ENCODE measurements at places on chromosomes 6 and 20. TPM values are rescaled to one million over a fixed set of nuclear protein-coding genes. Genes with fewer than 3 reads are reported as not detected.

DNA sequence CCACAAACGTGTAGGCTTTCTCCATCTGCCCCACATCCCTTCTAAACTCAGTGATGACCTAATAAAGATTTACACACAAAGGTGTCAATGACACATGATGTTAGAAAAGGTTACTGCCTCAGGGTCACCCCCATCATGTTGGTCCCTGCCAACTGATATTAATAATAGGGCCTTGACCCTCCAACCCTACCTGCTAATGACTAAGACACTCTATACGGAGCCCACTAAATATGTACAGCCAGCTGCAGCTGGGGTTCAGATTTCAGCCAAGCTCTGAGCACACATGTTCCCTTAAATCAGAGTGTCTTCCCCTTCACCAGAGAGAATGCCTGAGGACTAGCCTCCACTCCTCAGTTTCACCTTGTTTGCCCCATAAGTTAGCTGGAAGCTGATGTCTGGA, 67.4 kb upstream of the SNRPB2 start:
- no peak for DNase-seq

GRCh38 chr6:52527436-52527835, 49.4 kb downstream of the TRAM2 start:
- no peak for DNase-seq

DNA sequence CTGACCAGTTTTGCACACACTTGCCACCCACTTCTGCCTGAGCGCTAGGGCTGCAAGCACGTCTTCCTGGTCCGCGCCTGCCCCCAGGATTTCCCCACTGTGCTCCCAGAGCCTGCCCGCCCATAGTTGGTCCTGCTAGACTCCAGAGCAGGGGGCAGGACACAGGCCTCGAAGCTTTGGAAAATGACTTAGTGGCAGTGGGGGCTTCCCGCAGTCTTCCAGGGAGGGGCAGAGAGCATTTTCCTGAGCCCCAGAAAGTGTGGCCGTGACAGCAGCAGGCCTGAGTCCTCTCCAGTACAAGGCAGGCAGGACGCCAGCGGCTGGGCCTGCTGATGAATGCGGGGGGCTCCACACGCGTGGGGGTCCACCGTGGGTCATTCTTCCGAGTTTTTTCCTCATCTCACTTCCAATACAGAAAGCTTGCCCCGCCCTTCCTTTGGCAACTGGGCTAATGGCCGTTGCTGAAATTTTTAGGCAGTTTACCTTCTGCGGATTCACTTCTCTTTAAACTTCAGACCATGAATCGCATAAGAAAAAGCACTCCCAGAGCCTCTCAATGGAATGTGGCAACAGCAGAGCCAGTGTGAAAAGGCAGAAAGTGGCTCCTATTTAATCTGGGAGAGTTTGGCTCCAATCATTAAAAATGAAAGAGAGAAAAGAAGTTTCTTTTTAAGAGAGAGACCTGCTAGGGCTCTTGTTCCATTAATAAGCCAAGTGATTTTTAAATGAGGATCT, 383.8 kb downstream of the CDH4 start:
- no peak for DNase-seq

DNA sequence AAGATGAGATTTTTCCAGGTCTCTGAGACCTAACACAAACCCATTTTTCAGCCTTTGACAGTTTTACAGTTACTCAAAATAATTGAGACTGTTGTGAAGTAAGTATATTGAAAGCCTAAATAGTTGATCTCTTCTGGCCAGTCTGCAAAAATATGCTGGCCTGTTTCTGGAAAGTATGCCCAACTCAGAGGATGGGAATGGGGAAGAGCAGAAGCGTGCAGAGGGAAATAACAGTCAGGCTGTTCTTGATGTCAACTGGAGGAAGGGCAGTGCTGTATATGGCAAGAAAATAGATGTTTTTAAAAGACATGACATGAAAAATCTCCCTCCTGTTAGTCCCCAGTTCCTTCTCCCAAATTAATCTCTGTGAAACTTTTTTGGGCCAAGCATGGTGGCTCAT, 3.8 kb downstream of the GID8 start:
- no peak for DNase-seq

DNA sequence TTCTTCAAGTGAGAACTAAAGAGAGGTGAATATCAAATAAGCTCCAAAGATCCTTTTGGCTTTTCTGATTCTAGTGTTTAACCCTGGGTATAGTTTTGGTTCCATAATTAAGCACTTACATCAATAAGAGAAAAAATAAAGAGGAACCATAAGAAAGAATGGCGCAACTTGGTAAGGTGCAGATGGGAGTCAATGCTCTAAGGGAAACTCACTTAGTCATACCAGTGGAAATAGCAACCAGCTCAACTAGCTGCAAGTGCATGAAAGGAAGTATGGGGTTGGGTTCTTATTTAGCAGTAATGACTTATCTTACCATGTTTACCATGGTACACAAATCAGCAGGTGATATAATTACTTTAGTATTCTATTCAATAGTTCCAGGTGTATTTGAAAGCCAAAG, 296.5 kb upstream of the RUNX2 start:
- no peak for DNase-seq

DNA sequence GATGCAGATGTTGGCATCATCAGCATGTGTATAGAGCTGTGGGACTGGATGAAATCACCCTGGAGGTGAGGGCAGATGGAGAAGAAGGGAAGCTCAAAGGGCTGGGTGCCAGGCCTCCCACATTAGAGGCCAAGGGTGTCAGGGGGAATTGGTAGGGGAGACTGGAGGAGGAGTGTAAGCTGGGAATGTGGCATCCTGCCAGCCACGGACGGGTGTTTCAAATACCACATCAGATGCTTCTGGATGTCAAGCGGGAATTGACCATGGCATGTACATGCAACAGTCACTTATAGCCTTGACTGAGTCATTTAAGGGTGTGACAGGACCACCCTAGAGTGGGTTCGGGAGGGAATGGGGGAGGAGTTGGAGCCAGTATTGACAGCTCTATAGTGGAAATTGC, 9.6 kb downstream of the ERGIC3 start:
- DNase-seq: no peak

PTK7 gene
- 0.26 TPM for total RNA-seq

DNA sequence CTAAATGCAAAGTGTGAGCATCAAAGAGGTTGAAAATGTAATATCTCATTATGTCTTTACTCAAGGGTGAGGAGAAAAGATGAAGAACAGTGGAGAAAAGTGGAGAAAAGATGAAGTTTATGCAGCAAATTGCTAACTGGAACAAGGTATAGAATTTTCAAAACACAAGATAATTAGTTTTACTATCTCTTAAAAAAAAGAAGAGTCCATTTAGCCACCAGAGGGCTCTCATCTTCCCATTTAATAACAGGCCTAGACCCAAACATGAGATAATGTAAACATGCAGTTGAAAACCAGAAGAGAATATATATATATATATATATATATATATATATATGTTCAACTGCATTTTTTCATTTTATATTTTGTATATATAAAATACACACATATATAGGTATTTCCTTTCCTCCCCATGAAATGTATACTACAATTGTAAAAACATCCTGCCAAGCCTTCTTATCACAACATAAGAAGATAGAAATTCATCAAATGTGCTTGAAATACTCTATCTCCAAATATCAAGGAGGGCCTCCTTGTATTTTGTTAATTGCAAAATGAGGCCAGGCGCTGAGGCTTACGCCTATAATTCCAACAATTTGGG, 78.4 kb downstream of the ADTRP start:
- peak; percentile 42 for DNase-seq

DNA sequence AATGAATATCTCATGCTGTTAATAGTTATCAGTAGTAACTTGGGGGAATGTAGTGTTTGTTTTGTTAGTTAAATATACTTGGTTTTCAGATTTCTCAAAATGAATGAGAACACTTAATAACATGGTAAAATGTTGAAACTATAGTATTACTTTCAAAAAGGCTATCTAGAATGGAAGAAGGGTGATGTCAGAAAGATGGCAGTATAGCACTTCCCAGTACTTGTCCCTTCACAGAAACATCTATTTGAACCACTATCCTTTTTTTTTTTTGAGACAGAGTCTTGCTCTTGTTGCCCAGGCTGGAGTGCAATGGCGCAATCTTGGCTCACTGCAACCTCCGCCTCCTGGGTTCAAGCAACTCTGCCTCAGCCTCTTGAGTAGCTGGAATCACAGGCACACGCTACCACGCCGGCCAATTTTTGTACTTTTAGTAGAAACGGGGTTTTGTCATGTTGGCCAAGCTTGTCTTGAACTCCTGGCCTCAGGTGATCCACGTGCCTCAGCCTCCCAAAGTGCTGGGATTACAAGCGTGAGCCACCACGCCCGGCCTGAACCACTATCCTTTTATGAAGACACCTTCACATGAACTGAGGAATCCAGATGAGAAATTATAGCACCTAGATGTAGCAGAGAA, 4.7 kb upstream of the ECHDC1 start:
- no peak for DNase-seq

GRCh38 chr6:31639449-31639861, 13.0 kb downstream of the BAG6 start:
- DNase-seq: no peak

ADTRP gene
- total RNA-seq: 8.0 TPM

SEMG1 gene
- not detected for total RNA-seq

GRCh38 chr20:60352596-60352995, 394.4 kb downstream of the CDH26 start:
- DNase-seq: no peak

- DNase-seq: peak; percentile 70
These were observed 43.0 kb upstream of the PTGIS start for GRCh38 chr20:49610691-49611538.

OR2J3 gene
- total RNA-seq: not detected

Data from CD4-positive, alpha-beta memory T cell (primary cell).